ENCODE measurements at places on chromosomes 13 and 19. TPM values are rescaled to one million over a fixed set of nuclear protein-coding genes. Genes with fewer than 3 reads are reported as not detected.

- DNase-seq: no peak
- H3K27me3 ChIP-seq: no peaks in the 10 kb centered on the region
- H3K4me3 ChIP-seq: no peak overlapping the region
- no peaks in the 10 kb centered on the region for H3K4me1 ChIP-seq
Measured at GRCh38 chr13:48783181-48783630, 129.5 kb downstream of the CYSLTR2 start.

DNA sequence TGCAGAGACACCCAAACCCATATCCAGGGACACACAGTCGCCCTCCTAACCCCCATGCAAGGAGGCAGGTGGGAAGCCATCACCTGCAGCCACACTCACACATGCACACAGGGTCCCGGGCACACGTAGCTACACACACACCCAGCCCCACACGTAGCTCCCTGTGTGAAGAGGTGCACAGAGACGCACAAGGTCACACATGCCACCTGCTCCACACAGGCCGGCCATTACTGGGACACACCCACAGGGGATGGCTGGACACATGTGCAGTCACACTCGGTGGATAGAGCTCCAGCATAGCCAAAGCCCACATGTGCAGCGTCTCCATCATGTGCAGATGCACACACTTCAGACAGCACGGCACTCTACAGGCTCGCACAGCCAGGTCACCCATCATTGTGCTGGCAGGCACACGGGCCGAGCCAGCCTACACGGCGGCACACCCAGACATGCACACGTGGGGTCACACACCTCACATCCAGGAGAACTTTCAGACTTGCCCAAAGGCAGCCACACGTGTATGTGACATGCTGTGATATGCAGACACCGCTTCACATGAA lies 1.1 kb downstream of the ZNF835 start:
- DNase-seq: no peak
- H3K4me1 ChIP-seq: peaks cover 7% of the 10 kb centered on the region
- H3K4me3 ChIP-seq: no peak overlapping the region
- no peak overlapping the region for H3K27ac ChIP-seq

DNA sequence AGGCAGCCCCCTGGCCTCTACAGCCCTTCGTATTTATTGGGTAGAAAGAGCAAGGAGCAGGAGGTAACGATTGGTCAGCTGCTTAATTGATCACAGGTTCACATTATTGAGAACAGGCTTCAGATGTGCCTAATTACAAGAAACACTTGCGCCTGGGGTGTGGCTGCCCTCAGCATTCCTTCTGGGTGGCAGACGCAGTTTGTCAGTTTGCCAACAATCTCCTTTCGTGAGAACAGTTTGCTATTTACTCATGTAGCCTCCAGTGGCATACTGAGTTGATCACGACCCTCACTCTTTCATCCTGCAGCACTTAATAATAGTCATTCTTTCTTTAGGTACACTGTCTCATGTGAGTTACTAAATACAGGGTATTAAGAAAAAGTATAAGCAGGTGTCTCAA lies 985.6 kb downstream of the SLITRK5 start:
- DNase-seq: no peak
- H3K36me3 ChIP-seq: no peaks in the 10 kb centered on the region
- no peaks in the 10 kb centered on the region for H3K4me1 ChIP-seq
- H3K4me3 ChIP-seq: no peak overlapping the region

SGCG gene
- not detected for total RNA-seq

CLIP3 gene
- 1.4 TPM for total RNA-seq

Data from CD4-positive, CD25-positive, alpha-beta regulatory T cell (primary cell).